ENCODE measurements at places on chromosomes 2 and 18. TPM values are rescaled to one million over a fixed set of nuclear protein-coding genes. Genes with fewer than 3 reads are reported as not detected.

DNA sequence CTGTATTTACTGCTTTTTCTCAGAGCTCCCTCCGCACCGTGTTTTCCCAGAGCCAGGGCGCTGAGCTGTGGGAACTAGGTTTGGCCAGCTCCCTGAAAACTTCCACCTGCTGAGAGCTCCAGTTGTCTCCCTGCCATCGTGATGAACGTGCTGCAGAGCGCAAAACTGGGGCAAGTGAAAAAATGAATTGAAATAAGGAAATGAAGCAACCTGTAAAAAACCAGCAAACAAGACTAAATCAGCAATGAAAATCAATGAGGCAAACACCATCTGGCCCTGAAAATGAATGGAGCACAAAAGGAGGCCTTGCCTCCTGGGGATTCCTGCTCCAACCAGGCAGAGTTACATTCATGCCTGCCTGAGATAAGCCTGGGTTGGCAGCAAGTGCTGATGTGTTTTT lies 129.9 kb downstream of the MARCHF4 start:
- H3K27me3 ChIP-seq: no peaks in the 10 kb centered on the region
- H3K4me1 ChIP-seq: peaks cover 12% of the 10 kb centered on the region
- no peak for DNase-seq
- no peaks in the 10 kb centered on the region for H3K36me3 ChIP-seq
- no peak overlapping the region for H3K27ac ChIP-seq
- H3K4me3 ChIP-seq: no peak overlapping the region

DNA sequence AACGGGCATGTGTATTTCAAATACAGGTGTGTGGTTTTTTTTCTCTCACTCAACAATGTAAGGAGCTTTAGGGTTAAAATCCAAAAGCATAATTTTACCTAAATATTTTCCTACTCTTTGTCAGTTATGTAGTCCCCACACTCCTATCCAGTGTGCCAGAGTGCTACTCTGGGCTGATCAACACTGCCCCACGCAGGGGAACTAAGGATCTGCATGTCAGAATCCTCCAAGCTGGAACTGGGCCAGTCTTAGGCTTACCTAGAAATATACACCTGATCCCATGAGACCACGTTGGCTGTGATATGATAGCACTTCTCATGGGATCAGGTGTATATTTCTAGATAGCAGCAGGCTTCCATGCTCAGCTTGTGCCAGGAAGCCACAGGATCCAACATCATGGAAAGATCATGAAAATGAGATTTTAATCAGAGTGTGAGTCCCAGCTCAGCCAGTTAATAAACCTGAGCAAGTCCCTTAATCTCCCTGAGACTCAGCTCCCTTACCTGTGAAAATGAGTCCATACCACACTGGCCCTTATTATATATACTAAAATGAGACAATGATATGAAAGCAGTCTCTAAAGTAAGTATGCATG lies 29.7 kb downstream of the CCDC141 start:
- H3K27me3 ChIP-seq: no peaks in the 10 kb centered on the region
- no peaks in the 10 kb centered on the region for H3K4me1 ChIP-seq
- H3K36me3 ChIP-seq: no peaks in the 10 kb centered on the region
- H3K4me3 ChIP-seq: no peak overlapping the region
- peak; percentile 75 for DNase-seq

CCDC121 gene
- total RNA-seq: 1.9 TPM

- H3K27me3 ChIP-seq: no peaks in the 10 kb centered on the region
- no peak overlapping the region for H3K4me3 ChIP-seq
- DNase-seq: no peak
- no peaks in the 10 kb centered on the region for H3K36me3 ChIP-seq
Observed at GRCh38 chr2:219737270-219737691, 109.9 kb downstream of the SLC4A3 start.

DNA sequence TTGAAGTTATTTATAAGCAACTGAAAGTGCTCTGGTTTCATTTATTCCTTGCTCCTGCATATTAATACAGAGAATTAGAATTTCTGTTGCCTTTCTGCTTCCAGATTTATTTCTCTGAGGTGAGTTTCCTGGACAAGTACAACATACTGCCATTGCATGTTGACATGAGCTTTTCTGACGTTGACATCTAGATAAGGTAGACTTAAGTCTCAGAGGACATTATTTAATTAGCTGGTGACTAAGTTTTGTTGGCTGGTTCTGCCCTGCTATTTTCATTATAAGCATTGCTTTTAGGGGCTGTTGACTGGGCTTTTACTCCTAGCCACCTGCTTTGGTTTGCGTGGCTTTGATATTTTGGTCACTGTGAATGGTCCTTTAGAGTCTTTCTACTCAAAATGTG lies 282.9 kb upstream of the SPRED2 start:
- no peak overlapping the region for H3K4me3 ChIP-seq
- H3K4me1 ChIP-seq: 0 out of 2 replicates have a peak, but pooled peaks cover 4% of the 10 kb centered on the region
- H3K27ac ChIP-seq: no peak overlapping the region
- no peaks in the 10 kb centered on the region for H3K27me3 ChIP-seq
- no peaks in the 10 kb centered on the region for H3K36me3 ChIP-seq
- DNase-seq: no peak

DNA sequence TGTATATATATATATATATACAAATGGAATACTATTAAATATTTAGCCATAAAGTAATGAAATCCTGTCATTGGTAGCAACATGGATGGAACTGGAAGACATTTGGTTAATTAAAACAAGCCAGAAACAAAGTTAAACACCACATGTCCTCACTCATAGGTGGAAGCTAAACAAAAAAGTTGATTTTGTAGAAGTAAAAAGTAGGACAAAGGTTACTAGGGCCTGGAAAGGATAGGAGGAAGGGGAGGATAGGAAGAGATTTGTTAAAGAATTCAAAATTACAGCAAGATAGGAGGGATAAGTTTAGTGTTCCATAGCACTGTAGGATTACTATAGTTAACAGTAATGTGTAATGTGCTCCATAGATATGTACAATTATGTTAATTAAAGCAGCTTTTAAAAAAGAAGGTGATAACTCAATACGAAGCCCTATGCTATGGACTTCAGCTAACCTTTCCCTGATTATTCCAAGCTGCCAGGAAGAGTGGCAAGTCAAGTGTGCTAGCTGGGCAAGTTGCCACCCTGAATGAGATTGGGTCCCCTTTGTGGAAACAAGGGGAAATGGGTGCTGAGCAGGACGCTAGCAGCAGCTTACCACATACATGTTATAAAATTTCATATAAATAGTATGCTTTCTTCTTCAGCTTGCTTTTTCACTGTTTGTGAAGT lies 12.3 kb downstream of the MERTK start:
- DNase-seq: no peak
- H3K36me3 ChIP-seq: no peaks in the 10 kb centered on the region
- no peak overlapping the region for H3K4me3 ChIP-seq
- H3K4me1 ChIP-seq: peaks cover 23% of the 10 kb centered on the region
- no peaks in the 10 kb centered on the region for H3K27me3 ChIP-seq

DNA sequence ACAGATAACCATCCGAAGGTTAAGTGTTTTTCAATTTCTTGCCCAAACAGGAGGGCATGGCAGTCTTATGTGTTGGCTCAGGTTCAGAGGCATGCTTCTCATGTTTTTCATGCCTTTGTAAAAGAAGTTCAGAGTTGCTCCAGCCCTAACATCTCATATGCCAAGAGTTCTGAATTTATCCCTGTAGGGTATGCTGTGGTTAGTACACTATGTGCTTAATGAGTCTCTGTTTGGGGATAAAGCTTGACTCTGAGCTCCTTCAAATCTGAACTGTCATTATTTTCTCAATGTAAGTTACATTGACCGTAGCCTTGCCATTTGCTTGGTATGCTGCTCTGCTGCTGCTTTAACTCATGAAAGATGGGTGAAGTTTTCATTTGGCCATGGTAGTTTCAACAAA lies 67.9 kb upstream of the PNPT1 start:
- no peak overlapping the region for H3K4me3 ChIP-seq
- H3K27me3 ChIP-seq: no peaks in the 10 kb centered on the region
- peaks cover 15% of the 10 kb centered on the region for H3K4me1 ChIP-seq
- H3K27ac ChIP-seq: no peak overlapping the region
- peaks cover 5% of the 10 kb centered on the region for H3K36me3 ChIP-seq
- no peak for DNase-seq

GRCh38 chr2:227363756-227364155 lies 15.3 kb downstream of the TM4SF20 start:
- H3K36me3 ChIP-seq: no peaks in the 10 kb centered on the region
- H3K4me3 ChIP-seq: no peak overlapping the region
- no peak for DNase-seq
- H3K4me1 ChIP-seq: no peaks in the 10 kb centered on the region

DNA sequence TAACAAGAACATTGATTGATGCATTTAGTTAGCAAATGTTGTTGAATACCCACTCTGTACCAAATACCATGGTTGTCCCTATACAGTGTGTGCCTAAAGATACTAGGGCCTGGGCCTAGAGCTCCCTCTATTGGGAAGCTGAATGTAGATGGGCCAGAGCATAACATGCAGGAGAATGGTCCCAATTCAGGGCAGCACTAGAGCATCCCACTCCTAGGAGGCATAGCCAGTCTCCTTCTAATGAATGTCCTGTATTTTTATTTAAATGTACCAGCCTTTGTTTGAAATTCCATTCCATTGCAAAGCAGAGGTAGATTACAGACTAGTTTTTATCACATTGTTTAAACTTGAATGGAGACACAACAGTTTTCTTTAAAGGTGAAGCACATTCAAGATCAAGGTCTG lies 90.6 kb downstream of the FEZ2 start:
- H3K27me3 ChIP-seq: no peaks in the 10 kb centered on the region
- peaks cover 22% of the 10 kb centered on the region for H3K36me3 ChIP-seq
- H3K27ac ChIP-seq: no peak overlapping the region
- H3K4me1 ChIP-seq: peaks cover 16% of the 10 kb centered on the region

- no peak for DNase-seq
- no peaks in the 10 kb centered on the region for H3K27me3 ChIP-seq
- peak overlapping the region; percentile 30 for H3K27ac ChIP-seq
- H3K4me1 ChIP-seq: peaks cover 88% of the 10 kb centered on the region
- no peak overlapping the region for H3K4me3 ChIP-seq
Observed at GRCh38 chr18:55861266-55861665, 273.3 kb upstream of the TCF4 start.

- no peak overlapping the region for H3K27ac ChIP-seq
- H3K36me3 ChIP-seq: no peaks in the 10 kb centered on the region
- DNase-seq: peak; percentile 89
- no peaks in the 10 kb centered on the region for H3K27me3 ChIP-seq
Observed at GRCh38 chr18:48676756-48677368, 138.0 kb downstream of the CTIF start.

GRCh38 chr2:237423891-237424290 lies 9.9 kb upstream of the COL6A3 start:
- peaks cover 46% of the 10 kb centered on the region for H3K27me3 ChIP-seq
- H3K27ac ChIP-seq: no peak overlapping the region
- no peaks in the 10 kb centered on the region for H3K36me3 ChIP-seq
- DNase-seq: no peak
- peaks cover 9% of the 10 kb centered on the region for H3K4me1 ChIP-seq

DNA sequence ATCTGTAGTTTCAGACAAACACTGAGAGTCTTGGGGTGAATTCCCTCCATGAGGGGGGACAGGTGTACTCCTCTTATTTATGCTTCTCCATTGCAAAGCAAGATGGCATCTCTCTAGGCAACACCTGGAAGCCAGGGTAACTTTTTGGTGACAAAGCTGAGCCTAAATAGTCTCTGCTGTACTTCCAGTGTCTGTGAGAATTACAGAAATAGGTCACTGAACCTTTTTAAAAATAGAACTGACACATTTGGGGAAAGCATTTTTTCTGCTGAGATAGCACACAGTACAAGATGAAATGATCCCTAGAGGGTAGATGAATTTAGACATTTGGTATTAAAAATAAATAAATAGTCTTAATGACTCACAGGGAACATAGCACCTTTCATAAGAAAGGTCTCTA lies 71.7 kb upstream of the SP3 start:
- peaks cover 45% of the 10 kb centered on the region for H3K4me1 ChIP-seq
- no peak for DNase-seq
- H3K4me3 ChIP-seq: no peak overlapping the region
- no peaks in the 10 kb centered on the region for H3K36me3 ChIP-seq
- peaks cover 16% of the 10 kb centered on the region for H3K27me3 ChIP-seq
- H3K27ac ChIP-seq: no peak overlapping the region

TET3 gene
- total RNA-seq: 16.4 TPM

DNA sequence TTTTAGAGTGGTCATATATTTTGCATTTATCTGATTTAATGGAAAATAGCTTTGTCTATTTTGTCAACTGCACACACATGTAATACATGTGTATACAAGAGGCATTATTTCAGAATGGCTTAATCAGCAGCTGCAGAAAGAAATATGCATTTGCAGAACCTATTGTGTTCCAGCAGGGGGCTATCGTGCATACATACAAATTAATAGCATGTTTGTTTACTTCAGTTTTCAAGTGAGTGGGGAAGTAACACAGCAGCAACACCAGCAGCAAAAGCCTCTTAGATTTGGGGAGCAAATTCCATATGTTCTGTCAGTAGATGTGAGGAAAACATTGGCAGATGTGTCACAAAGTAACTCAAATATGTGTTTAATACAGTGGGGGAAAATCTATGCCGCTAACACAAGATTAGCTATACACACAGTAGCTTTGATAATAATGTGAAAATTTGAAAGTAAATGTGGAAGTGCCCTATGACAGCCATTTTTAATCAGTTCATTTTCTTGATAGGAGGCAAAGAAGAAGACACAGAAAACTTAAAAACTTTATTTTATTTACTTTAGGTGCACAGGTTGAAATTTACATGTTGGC lies 218.1 kb downstream of the WDR7 start:
- DNase-seq: no peak
- peaks cover 36% of the 10 kb centered on the region for H3K4me1 ChIP-seq
- no peaks in the 10 kb centered on the region for H3K27me3 ChIP-seq
- no peaks in the 10 kb centered on the region for H3K36me3 ChIP-seq
- peak overlapping the region; percentile 91 for H3K27ac ChIP-seq

CLASP1 gene
- total RNA-seq: 47.2 TPM

DNA sequence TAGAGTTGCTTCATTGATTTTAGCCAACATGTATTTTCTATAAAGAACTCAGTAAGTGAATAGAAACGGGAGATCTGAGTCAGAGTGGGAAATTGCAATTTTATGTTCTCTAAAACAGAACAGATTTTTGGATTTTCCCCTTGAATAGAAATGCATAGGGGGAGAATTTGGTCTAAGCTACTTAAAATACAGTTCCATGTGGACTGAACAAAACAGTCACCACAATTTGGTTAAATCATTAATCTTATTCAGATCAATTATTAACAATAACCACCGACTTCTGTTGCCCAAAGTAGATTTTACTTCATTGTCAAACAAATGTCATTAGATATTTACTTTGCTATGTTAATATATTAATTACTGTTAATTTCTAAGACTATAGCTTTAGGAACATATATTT lies 107.7 kb downstream of the SCG2 start:
- no peaks in the 10 kb centered on the region for H3K27me3 ChIP-seq
- no peak overlapping the region for H3K27ac ChIP-seq
- H3K4me3 ChIP-seq: no peak overlapping the region
- DNase-seq: no peak
- no peaks in the 10 kb centered on the region for H3K36me3 ChIP-seq
- H3K4me1 ChIP-seq: no peaks in the 10 kb centered on the region
